ENCODE measurements at places on chromosomes 12 and 14.

DNA sequence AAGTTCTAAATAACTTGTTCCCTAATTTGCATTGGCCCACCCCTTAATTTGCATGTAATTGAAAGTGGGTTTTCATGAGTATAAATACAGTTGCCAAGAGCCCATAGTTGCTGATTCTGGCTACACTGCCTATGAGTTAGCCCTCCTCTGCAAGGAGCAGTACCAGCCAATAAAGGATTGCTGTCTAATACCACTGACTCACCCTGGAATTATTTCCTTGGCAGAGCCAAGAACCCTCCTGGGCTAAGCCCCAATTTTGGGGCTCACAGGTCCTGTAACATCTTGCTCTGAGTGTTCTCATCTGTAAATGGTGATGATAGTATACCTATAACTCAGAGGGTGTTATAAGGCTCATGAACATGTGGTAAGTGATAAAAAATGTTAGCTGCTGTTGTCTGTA, 6.8 kb downstream of the TTC8 start:
- no peaks in the 10 kb centered on the region for H3K27me3 ChIP-seq
- no peak overlapping the region for H3K4me3 ChIP-seq
- DNase-seq: no peak
- peaks cover 55% of the 10 kb centered on the region for H3K4me1 ChIP-seq
- H3K36me3 ChIP-seq: peaks cover 10% of the 10 kb centered on the region

GRCh38 chr12:2963154-2963759, 4.1 kb downstream of the TEAD4 start:
- no peak overlapping the region for H3K27ac ChIP-seq
- H3K27me3 ChIP-seq: peaks cover 17% of the 10 kb centered on the region
- H3K36me3 ChIP-seq: peaks cover 3% of the 10 kb centered on the region

- H3K27ac ChIP-seq: peak overlapping the region; percentile 62
- DNase-seq: no peak
- H3K36me3 ChIP-seq: no peaks in the 10 kb centered on the region
Measured at GRCh38 chr12:15546102-15546701, 223.9 kb downstream of the PTPRO start.

DNA sequence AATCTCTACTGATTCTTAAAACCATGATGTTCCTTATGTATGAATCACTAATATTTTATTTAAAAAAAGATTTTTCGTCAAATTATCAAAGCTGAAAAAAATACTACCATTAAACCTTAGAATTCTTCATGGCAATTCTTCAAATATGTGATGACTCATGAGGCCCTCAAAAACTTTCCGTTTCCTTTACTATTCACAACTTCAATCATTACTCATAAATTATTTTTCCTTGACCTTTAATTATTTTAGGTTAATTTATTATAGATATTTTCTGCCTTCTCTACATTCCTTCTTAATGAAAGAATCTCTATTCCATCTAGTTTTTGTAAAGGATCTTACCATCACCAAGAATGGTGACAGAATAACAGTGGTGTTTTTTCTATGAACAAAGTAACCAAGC, 162.1 kb upstream of the SOX5 start:
- DNase-seq: no peak
- H3K27ac ChIP-seq: no peak overlapping the region
- peaks cover 6% of the 10 kb centered on the region for H3K4me1 ChIP-seq

All from mesothelial cell of epicardium (in vitro differentiated cells).